HFFc6 (cell line): ENCODE measurements at places on chromosomes 13 and 19. TPM values are rescaled to one million over a fixed set of nuclear protein-coding genes. Genes with fewer than 3 reads are reported as not detected.

- H3K4me3 ChIP-seq: no peak overlapping the region
- H3K27ac ChIP-seq: no peak overlapping the region
- no peak for DNase-seq
- no peaks in the 10 kb centered on the region for H3K36me3 ChIP-seq
Observed at GRCh38 chr13:113371061-113371460, 7.1 kb upstream of the GRTP1 start.

- peaks cover 38% of the 10 kb centered on the region for H3K4me1 ChIP-seq
- peaks cover 44% of the 10 kb centered on the region for H3K36me3 ChIP-seq
- H3K27me3 ChIP-seq: no peaks in the 10 kb centered on the region
- no peak for DNase-seq
- H3K27ac ChIP-seq: no peak overlapping the region
Observed at GRCh38 chr13:51419001-51419636, 33.7 kb downstream of the INTS6 start.

DNA sequence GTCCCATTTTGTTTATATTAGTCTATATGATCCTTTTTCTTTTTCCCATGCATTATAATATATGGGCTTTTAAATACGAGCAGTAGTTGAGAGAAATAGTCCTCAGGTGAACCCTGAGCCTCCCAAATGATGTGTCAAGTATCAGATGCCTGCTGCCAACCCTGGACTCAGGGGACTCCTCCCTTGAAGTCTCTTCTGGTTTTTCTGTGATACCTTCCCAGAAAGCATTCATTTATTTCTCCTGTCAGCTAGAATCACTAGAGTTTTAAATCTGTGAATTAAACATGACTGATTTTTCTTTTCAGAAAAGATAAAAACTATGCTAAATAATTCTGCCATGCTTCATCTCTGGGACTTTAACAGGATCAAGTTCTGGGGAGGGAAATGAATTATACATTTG, 184.6 kb downstream of the LIG4 start:
- H3K4me3 ChIP-seq: no peak overlapping the region
- H3K4me1 ChIP-seq: no peaks in the 10 kb centered on the region
- no peaks in the 10 kb centered on the region for H3K36me3 ChIP-seq
- no peaks in the 10 kb centered on the region for H3K27me3 ChIP-seq
- H3K27ac ChIP-seq: no peak overlapping the region

DNA sequence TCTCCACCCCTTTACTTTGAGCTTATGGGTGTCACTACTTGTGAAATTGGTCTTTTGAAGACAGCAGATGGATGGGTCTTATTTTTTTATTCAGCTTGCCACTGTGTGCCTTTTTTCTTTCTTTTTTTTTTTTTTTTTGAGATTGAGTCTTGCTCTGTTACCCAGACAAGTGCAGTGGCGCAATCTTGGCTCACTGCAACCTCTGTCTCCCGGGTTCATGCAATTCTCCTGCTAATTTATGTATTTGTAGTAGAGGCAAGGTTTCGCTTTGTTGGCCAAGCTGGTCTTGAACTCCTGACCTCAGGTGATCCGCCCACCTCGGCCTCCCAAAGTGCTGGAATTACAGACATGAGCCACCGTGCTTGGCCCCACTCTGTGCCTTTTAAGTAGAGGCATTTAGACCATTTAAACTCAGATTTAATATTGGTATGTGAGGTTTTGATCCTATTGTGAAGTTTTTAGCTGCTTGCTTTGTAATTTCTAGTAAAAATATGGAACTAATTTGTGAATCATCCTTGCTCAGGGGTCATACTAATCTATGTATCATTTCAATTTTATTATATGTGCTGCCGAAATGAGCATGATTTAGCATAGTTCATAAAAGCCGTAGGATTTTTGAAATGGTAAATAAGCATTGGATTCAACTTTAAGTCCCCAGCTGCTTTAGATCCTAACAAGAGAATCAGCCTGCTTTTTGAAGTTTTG, 584.5 kb downstream of the SLITRK1 start:
- peak overlapping the region; percentile 42 for H3K27ac ChIP-seq
- H3K4me3 ChIP-seq: peak overlapping the region; percentile 17; the same call in 1 of the 2 replicates
- peaks cover 54% of the 10 kb centered on the region for H3K4me1 ChIP-seq
- peaks cover 19% of the 10 kb centered on the region for H3K36me3 ChIP-seq
- no peak for DNase-seq

The ANKRD24 gene
- total RNA-seq: 0.11 and 1.2 TPM in 2 replicates

The ANO8 gene
- 4.2 and 4.4 TPM in 2 replicates for total RNA-seq

The SIGLEC14 gene
- not detected in 3 replicates for total RNA-seq

- no peak overlapping the region for H3K27ac ChIP-seq
- peaks cover 14% of the 10 kb centered on the region for H3K4me1 ChIP-seq
Observed at GRCh38 chr13:113059891-113060290, 45.7 kb upstream of the F7 start.

The PSMC4 gene
- 111 and 127 TPM in 2 replicates for total RNA-seq

DNA sequence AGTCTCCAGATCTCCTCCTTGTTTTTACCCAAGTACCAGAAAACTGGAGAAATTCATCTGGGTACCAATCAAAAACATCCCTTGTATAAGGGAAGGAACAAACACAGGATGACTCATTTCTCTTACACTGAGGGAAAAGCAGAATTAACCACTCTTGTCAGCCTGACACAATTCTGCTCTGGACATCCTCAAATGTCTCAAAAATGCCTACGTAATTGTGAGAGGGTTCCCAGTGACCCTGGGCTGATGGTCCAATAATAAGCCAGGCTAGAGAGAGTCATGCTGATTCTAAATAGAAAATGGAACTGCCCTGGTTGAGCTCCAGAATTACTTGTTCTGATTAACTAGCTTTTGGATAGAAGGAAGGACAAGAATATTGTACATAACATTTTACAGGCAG, 14.5 kb downstream of the ZNF708 start:
- H3K4me1 ChIP-seq: peaks cover 7% of the 10 kb centered on the region
- H3K36me3 ChIP-seq: peaks cover 54% of the 10 kb centered on the region

DNA sequence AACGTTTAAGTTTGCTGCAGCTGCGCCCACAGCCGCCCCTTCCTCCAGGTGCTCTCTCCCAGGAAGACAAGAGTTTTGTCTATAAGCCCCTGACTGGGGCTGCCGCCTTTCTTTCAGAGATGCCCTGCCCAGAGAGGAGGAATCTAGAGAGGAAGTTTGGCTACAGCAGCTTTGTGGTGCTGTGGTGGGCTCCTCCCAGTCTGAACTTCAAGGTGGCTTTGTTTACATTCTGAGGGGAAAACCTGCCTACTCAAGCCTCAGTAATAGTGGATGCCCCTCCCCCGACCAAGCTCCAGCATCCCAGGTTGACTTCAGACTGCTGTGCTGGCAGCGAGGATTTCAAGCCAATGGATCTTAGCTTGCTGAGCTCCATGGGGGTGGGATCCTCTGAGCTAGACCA, 6.4 kb upstream of the ERICH6B start:
- no peak overlapping the region for H3K27ac ChIP-seq
- no peaks in the 10 kb centered on the region for H3K36me3 ChIP-seq
- H3K4me1 ChIP-seq: no peaks in the 10 kb centered on the region
- H3K4me3 ChIP-seq: no peak overlapping the region
- peaks cover 9% of the 10 kb centered on the region for H3K27me3 ChIP-seq

- H3K4me3 ChIP-seq: no peak overlapping the region
- DNase-seq: no peak
- H3K36me3 ChIP-seq: no peaks in the 10 kb centered on the region
- H3K27me3 ChIP-seq: peaks cover 16% of the 10 kb centered on the region
- H3K4me1 ChIP-seq: no peaks in the 10 kb centered on the region; the same call in 1 of the 2 replicates
Observed at GRCh38 chr13:102914339-102914930, 68.6 kb downstream of the ERCC5 start.

The CYP2B6 gene
- not detected in 3 replicates for total RNA-seq

DNA sequence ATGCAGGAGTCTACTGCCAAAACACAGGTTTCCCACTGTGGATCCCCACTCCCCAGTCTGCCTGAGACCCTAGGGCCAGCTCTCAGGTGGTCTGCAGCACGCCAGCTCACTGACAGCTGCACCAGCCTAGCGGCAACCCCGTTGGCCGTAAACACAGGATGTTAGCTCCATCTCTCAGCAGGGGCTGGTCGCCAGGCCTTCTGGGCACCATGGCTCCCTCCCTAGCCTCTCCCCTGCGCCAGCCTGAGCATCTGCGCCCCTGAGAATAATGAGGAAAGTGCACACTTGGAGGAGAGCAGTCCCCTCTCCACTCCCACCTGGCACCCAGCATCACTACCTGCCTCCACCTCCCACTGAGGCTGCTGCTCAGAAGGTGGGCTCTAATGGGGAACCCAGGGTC, 20.8 kb upstream of the EPHX3 start:
- peaks cover 58% of the 10 kb centered on the region for H3K4me1 ChIP-seq
- H3K36me3 ChIP-seq: peaks cover 24% of the 10 kb centered on the region
- peaks cover 8% of the 10 kb centered on the region; the same call in 1 of the 2 replicates for H3K27me3 ChIP-seq

DNA sequence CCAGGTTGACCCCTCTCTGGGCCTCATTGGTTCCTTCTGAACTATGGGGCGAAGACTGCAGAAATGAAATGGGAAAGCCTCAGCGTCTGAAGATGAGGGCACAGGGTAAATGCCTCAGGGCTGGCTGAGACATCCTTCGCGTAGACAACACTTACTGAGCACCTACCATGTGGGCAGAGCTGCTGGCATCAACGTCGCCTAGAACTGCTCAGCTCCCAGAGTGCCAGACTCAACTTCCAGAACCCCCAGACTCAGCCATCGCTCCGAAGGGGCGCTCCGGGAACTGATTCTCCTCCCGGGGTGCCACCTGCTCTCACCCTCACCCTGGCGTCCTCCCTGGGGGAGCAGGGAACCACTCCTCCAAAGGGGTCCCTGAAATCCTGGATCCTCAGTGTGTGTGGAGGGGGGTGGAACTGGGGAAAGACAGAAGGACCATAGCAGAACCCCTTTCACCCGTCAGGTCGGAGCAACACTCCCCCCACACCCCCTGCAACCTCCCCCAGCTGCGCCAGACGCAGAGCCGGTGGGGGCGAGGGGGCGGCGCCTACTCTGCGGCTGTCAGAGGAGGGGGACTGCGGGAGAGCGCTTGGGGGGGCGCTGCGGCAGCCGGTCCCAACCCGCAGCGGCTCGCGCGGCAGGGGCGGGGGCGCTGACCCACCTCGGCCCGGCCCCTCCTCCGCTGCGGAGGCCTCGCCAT, 8.2 kb upstream of the NFIC start:
- H3K27me3 ChIP-seq: no peaks in the 10 kb centered on the region; the same call in 1 of the 2 replicates
- H3K4me1 ChIP-seq: peaks cover 19% of the 10 kb centered on the region
- H3K4me3 ChIP-seq: peak overlapping the region; percentile 71
- H3K36me3 ChIP-seq: no peaks in the 10 kb centered on the region
- DNase-seq: no peak
